ENCODE measurements at places on chromosomes 1 and 21.
A peak's percentile ranks its signal among the peaks of the same experiment; 100 is the strongest.

DNA sequence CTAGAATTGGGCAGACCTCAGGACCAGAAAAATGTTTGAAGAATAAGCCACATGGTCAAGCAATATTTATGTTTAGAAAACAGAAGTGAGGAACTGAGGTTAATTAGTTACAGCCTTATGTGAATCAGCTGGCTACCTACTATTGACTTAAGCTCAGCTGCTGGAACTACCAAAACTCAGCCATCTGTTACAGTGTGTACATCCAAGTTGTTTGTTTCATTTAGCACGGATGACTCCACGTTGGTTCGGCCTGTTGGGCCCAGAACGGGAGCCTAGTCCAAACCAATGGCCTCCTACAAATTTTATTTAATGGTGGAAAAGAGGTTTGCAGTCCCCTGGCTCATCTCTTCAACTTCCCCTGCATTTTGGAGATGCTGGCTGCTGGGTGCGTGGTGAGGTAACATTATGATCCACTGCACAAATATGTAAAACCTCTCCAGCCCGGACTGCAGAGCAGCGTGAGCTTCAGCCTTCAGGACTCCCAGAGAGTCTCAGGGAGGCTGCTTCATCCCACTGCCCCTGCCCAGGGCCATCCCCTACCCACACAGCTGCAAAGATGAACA lies 143.4 kb downstream of the ZZZ3 start:
- peak; percentile 93 for DNase-seq

- peak; percentile 38 for DNase-seq
Measured at GRCh38 chr1:39381839-39382238, 109.6 kb upstream of the BMP8A start.

DNA sequence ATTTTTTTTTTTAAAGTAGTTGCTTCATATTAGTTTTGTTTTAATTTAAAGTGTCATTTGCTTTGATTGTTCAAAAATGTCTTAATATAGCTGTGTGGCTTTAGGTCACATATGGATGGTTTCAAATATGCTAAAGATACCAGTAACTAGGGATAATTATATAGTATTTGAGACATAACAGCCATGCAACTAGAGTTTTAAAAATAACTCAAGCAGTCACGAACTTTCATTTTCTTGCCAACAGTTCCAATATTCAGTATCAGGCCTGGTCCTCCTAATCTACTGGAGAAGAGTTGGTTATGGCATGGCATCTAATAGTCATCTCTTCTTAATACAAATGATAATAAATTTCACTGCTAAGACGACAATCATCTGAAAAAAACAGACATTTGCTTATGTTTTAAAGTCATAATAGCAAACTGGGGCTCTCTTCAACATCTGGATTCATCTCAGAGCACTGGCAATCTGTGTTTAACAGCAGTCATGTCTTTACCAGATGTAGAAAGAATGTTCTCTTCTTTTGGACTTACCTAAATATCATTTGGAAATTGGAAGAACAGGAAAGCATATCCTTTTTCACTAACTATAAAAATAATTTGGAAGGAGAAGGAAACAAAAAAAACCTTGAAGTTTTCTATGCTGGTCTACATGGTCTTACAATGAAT lies 24.1 kb upstream of the A3GALT2 start:
- no peak for DNase-seq

- peak; percentile 58 for DNase-seq
Measured at GRCh38 chr1:21499283-21499950, 9.8 kb upstream of the ALPL start.

- DNase-seq = peak; percentile 82
Measured at GRCh38 chr1:232226197-232226712, 403.7 kb downstream of the SIPA1L2 start.

DNA sequence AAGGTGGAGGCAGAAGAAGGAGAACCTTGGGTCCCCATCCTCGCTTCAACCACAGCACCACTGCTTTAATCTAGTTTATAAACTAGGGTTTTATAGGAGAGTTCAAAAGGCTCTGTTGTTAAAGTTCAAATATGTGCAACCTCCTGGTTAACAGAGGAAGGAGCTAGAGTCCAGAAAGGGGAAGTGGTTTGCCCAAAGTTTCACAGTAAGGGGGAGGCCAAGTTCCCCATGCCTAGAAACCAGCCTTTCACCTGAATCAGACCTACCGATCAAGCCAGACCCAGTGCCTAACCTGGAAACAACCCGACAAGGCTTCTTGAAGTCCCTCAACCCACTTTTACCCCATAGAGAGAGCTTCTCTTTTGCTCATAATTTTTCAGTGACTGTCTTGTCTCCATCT lies 106.5 kb downstream of the PLPP3 start:
- no peak for DNase-seq

GRCh38 chr1:236492378-236492777 lies 31.4 kb upstream of the LGALS8 start:
- DNase-seq = no peak

DNA sequence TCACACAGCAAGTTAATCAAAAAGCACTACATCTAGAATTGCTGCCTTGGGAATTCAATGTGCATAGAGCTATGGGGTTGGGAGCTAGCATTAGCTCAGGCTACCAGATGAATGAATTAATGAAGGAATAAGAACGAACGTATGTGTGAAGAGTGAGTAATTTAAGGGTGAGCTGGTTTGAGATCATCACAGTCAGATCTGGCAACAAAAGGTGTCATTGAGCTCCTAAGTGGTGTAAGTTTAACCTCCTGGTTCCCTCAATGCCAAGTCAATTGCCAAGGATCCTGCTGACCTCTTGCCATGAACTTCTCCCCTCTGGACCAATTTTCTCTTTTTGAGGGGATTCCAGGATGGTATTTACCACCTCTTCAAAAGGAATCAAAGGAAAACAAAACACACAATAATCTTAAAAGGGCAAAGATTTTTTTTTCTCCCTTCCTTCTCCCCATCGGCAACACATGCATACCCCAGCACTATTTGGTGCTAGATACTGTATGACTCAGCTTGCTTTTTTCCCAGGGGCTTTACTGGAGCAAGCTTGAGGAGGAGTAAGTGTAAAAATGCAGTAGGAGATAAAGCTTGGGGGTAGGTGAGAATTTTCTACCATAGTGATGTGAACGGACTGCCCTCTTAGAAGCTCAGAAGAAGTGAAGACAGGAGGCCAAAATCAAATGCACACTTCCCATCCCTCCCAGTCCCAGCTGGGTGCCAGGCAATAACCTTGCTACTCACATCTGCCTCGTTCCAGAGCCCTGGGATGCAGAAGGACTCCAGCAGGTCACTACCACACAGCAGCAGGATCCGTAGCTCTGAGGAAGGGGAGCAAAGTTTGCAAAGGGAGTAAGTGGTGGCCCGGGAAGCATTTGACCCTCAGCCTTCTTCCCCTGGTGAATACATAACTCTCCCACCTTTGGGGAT lies 92.0 kb downstream of the LAMC2 start:
- DNase-seq = peak; percentile 85

GRCh38 chr1:26983863-26984262 lies 9.6 kb upstream of the TRNP1 start:
- DNase-seq = no peak

Measured in fibroblast of skin of scalp (primary cell).